ENCODE measurements at places on chromosomes 5 and 9. TPM values are rescaled to one million over a fixed set of nuclear protein-coding genes. Genes with fewer than 3 reads are reported as not detected.

- no peak overlapping the region for H3K27ac ChIP-seq
- no peaks in the 10 kb centered on the region for H3K36me3 ChIP-seq
- peaks cover 8% of the 10 kb centered on the region for H3K4me1 ChIP-seq
- DNase-seq: no peak
- H3K27me3 ChIP-seq: no peaks in the 10 kb centered on the region
Measured at GRCh38 chr9:131361202-131361833, 32.6 kb upstream of the PRRC2B start.

GRCh38 chr5:123518111-123518510, 6.1 kb downstream of the CSNK1G3 start:
- no peaks in the 10 kb centered on the region for H3K27me3 ChIP-seq
- DNase-seq: no peak
- peaks cover 1% of the 10 kb centered on the region for H3K36me3 ChIP-seq
- no peak overlapping the region for H3K4me3 ChIP-seq

NRARP gene
- total RNA-seq: 1.1 TPM

DNA sequence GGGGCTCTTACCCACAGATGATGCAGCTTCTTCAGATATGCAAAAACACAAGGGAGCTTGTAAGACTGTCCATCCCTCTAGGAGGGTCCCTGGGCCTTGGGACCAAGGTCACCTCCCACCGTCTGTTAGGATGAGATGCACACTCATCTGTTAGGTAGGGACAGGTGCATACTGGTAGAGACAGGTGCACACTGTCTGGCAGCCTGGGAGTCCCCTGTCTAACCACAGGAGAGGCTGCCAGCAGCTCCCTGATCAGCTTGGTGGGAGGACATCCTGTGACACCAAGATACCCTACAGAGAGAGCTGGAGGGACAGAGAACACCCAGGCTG, 13.2 kb downstream of the TSPAN17 start:
- H3K36me3 ChIP-seq: no peaks in the 10 kb centered on the region
- no peak overlapping the region for H3K4me3 ChIP-seq
- H3K27me3 ChIP-seq: peaks cover 7% of the 10 kb centered on the region
- peaks cover 27% of the 10 kb centered on the region for H3K4me1 ChIP-seq
- no peak overlapping the region for H3K27ac ChIP-seq

DNA sequence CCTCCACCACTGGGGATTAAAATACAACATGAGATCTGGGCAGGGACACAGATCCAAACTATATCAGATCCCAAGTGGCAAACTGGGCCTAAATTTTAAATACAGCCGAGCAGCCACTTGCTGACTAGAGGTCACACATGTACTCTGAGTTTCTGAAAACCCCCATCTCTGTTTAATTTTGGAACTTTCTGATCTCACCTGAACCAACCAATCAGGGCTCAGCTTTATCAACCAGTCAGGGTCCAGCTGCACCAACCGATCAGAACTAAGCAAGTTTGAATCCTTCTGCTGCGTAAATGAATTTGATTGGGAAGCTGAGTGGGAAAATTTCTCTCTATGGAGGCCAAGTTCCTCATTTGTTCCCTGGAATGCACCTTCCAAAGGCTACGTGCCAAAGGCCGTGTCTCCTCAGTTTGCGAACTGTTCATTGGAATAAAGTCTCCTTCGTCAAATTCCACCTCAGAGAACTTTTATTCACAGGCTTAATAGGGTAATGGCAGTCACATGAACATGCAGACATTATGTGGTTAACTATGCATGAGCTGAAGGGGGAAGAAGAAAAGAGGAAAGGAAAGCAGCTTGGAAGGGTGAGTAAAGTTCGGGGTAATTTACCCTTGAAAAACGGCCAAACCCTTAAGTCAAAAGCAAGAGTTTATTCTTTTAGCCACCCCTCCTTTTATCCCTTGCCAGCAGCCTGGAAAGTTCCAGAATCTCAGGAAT, 3.7 kb downstream of the CD180 start:
- no peak overlapping the region for H3K4me3 ChIP-seq
- no peak overlapping the region for H3K27ac ChIP-seq
- peaks cover 26% of the 10 kb centered on the region for H3K4me1 ChIP-seq
- DNase-seq: no peak
- H3K36me3 ChIP-seq: no peaks in the 10 kb centered on the region
- H3K27me3 ChIP-seq: no peaks in the 10 kb centered on the region

- no peaks in the 10 kb centered on the region for H3K4me1 ChIP-seq
- peaks cover 1% of the 10 kb centered on the region for H3K27me3 ChIP-seq
- no peak overlapping the region for H3K27ac ChIP-seq
- no peak for DNase-seq
- no peaks in the 10 kb centered on the region for H3K36me3 ChIP-seq
Measured at GRCh38 chr9:133637451-133638055, 1.4 kb downstream of the DBH start.

All from activated CD4-positive, alpha-beta memory T cell treated with anti-CD3 and anti-CD28 coated beads for 36 hours (primary cell).